ENCODE measurements at places on chromosomes 3 and 15.

- no peak for DNase-seq
Measured at GRCh38 chr3:25432176-25432720, 4.2 kb downstream of the RARB start.

DNA sequence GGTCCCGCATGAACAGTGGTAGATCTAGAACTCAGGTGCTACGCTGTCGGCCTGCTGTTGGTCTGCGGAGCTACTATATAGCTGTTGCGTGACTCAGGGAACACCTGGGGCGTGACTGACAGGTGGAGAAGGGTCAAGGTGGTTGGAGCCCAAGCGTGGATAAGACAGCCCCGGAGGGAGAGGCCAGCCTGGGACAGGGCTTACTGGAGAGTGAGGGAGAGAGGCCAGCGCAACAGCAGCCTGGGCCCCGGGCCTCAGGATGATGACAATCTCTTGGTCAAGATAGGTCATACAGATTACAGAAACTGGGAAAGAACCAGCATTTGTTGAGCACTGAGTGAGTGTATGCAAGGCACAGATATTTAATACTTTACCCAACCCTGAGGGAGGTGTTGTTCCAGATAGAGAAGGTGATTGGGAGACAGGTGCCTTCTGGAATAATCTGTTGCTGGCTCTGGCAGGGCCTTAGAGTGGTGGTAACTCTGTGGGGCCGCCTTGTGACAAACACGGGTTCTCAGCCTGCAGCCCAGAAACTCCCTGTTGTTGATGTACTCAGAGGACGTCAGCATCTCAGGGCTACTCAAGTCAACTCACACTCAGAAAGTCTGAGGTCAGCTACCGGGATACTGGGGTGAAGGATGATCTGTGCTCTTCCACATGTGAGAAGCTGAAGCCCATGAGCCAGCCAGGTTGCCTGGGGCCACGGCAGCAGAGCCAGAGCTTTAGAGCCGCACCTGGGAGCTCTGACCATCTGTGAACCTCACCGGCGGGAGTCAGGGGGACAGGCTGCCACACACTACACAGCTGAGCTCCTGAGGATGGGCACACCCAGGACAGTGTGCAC is 265.4 kb upstream of the HES1 start:
- no peak for DNase-seq

GRCh38 chr3:169945313-169945712 is 21.3 kb upstream of the SEC62 start:
- no peak for DNase-seq

DNA sequence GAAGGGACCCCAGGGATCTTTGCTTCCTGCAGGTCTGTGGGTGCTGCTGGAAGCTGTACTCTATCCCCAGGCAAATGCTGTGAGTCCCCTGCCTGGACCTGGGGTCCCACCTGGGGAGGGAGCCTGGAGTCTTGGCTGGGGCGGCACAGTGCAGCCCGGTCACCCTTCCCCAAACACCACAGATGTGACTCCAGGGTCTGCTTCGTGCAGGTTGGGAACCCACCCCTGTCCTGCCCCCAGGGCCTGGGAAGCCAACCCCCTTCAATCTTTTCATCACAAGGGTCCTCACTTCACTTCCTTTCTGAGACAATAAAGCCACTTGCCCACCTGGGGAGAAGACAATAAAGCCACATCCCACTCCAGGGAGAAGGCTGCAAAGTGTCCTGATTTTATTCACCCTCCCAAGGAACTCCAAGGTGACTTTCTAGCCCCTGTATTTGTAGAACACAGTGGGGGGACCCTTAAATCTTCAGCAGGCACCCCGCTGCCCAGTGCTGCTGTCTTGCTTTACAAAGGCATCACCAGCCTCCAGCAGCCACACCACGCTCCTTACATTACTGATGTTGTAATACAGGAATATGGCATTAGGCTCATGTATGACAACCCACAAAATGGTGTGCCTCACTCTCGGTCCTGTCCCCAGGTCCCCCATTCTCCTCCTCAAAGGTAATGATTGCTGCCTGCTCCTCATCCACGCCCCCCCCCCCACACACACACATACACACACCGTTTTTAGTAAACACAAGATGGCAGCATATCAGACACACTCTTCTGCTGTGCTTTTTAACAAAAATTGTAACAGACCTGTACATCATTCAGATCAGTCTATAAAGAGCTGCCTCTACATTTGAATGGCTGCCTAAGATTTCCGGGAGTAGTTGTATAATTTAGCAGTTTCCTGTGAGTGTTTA is 9.9 kb downstream of the C3orf22 start:
- DNase-seq, result no peak
